ENCODE measurements at places on chromosomes 4 and X. TPM values are rescaled to one million over a fixed set of nuclear protein-coding genes. Genes with fewer than 3 reads are reported as not detected.

The EREG gene
- total RNA-seq, result 0.27 TPM

The CD40LG gene
- not detected for total RNA-seq

The RXFP1 gene
- 0.71 TPM for total RNA-seq

The NWD2 gene
- total RNA-seq, result 9.1 TPM

The SMIM9 gene
- not detected for total RNA-seq

The HS6ST2 gene
- total RNA-seq, result 5.7 TPM

The BEX5 gene
- total RNA-seq, result 7.7 TPM

The GPRASP3 gene
- total RNA-seq, result 24.7 TPM

The RGN gene
- 11.4 TPM for total RNA-seq
